ENCODE measurements at places on chromosomes 4 and X.

DNA sequence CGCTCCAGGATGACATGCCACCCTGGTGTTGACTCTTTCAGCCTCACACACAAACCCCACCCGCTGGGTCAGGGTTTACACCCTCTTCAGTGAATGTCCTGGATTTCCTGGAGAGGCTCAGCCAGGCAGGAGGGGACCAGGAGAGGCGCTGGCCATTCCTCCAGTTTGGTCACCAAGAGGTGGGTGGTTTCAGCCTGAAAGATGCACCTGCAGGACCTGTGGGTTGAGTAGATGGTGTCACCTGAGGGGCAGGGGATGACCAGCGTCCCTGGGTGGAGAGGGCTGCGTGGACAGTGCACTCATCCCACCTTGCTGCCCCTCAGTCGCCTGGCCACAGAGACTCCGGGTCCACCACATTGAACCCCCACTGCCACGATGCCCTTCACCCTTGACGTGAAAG lies 179.7 kb downstream of the ASMT start:
- no peak for DNase-seq

- DNase-seq = no peak
Measured at GRCh38 chr4:183445097-183445428, 627 bp downstream of the CDKN2AIP start.

DNA sequence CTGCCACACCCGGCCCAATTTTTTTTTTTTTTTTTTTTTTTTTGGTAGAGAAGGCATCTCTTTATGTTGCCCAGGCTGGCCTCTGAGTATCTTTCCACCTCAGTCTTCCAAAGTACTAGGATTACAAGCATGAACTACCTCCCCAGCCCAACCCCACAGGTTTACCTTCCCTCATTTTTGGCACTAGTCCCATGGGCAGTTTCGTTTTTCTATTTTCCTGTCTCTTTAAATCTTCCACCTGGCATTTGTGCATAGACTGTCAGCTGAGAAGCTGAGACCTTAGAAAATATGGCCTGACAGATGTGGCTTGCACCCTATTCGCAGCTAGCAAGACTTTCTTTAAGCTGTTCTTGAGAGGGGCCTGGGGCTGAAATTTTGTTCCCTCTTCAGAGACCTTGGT lies 27.9 kb downstream of the TNIP2 start:
- no peak for DNase-seq

GRCh38 chrX:1661922-1662221 lies 47.0 kb downstream of the ASMT start:
- DNase-seq = no peak

- peak; percentile 8 for DNase-seq
Measured at GRCh38 chr4:77734928-77735327, 84.2 kb downstream of the CNOT6L start.

- no peak for DNase-seq
Measured at GRCh38 chr4:104492183-104492771, 2.4 kb downstream of the CXXC4 start.

All from stimulated activated CD4-positive, alpha-beta T cell treated with anti-CD3 and anti-CD28 coated beads, Interleukin-15, amount 100 ng/mL, for 48 hours (primary cell).